ENCODE measurements at places on chromosomes 16 and 17.
A peak's percentile ranks its signal among the peaks of the same experiment; 100 is the strongest.

DNA sequence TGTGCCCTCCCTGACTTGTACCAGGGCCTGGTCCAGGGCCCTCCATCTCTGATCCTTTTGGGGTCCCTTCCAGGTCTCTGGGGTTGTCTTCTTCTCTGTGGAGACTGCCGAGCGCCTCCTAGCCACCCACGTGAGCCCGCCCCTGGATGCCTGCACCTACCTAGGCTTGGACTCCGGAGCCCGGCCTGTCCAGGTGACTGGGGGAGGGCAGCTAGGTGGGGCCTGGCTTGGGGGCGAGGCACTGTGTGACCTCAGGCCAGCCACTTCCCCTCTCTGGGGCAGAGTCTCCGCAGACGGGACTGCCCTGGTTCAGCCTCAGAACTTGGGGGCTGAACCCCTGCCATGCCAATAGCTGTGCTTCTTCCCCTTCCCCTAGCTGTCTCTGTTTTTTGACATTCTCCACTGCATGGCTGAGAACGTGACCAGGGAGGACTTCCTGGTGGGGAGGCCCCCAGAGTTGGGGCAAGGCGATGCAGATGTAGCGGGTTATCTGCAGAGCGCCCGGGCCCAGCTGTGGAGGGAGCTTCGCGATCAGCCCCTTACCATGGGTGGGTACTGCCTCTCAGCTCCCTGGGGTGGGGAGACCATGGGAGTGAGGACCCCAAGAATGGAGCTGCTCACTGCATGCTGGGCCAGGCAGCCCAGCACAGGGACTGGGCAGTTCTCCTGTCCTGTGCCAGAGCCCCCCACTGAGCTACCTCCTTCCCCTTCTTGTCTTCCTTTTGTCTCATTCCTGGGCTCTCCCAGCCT is 14.6 kb downstream of the FCSK start:
- DNase-seq, result no peak

- DNase-seq, result no peak
These were observed 5.4 kb upstream of the PNPO start for GRCh38 chr17:47935961-47936360.

GRCh38 chr16:66486773-66487579 is 59.9 kb downstream of the BEAN1 start:
- DNase-seq, result no peak

GRCh38 chr17:45782889-45783592 is 1.1 kb upstream of the CRHR1 start:
- DNase-seq, result peak; percentile 24

GRCh38 chr16:84448444-84448843 is 56.0 kb downstream of the MEAK7 start:
- no peak for DNase-seq

GRCh38 chr16:27302126-27302525 is 11.6 kb upstream of the IL4R start:
- no peak for DNase-seq

- no peak for DNase-seq
These were observed 20.3 kb downstream of the DYNC1LI2 start for GRCh38 chr16:66731101-66731500.

GRCh38 chr16:48047720-48048119 is 108.1 kb downstream of the ABCC12 start:
- DNase-seq, result no peak

GRCh38 chr16:471353-472198 is 46.1 kb downstream of the RAB11FIP3 start:
- no peak for DNase-seq

- DNase-seq, result no peak
These were observed 71.7 kb upstream of the CLEC18B start for GRCh38 chr16:74492976-74493375.

DNA sequence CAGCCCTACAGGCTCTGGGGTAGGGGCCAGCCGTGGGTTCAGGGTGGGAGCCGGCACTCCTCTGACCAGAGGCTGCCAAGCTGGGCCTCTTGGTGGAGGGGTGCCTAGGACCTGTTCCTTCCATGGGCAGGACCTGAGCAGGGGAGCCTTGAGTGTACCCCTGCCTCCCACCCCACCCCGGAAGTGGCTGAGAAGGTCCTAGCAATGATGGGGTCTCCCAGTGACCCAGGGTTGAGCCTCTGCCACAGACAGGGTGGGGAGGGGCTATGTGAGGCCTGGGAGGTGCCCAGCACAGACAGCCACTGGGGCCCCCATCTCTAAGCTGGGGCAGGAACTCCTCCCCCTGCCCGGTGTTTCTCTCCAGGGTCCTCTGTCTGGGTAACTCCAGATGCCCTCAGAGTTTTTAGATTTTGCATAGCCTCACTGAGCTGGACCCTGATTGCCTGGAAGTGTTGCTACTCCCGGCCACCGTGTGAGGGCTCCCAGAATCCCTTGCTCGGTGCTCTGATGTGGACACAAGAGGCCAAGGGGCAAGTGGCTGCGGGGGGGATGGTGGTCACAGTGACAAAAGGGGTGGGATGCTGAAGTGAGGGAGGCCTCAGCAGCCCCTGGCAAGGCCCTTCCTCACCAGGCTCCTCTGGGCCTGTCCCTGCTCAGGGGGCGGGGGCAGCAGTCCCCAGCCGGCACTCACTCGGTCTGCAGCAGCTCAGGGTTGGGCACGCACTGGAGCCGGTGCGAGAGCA is 6.4 kb upstream of the MTSS2 start:
- DNase-seq, result no peak

DNA sequence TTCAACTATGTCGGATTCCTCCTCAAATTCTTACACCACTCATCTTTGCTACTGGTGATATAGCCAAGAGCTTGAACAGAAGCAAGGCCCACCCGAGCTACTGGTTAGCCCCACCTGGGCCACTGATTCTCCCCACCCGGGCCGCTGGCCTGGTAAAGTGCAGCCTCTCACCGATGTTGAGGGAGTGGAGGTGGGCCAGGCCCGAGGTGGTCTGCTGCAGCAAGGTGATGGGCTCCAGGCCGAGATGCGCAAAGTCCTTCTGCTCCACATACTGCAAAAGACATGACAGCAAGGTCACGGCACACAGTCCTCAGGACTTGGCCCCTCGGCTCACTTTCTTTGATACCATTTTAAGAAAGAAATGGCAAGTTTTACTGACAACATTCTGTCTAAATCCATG is 32.7 kb upstream of the ICAM2 start:
- DNase-seq, result no peak

- DNase-seq, result no peak
These were observed 73.8 kb downstream of the SNX29 start for GRCh38 chr16:12050361-12050760.

GRCh38 chr16:71358464-71358998 is at the start of gene CALB2:
Gene CALB2 (plus strand): TSS chr16:71358723. CDS start chr16:71358793, 70 bp downstream.
- DNase-seq, result peak; percentile 57

DNA sequence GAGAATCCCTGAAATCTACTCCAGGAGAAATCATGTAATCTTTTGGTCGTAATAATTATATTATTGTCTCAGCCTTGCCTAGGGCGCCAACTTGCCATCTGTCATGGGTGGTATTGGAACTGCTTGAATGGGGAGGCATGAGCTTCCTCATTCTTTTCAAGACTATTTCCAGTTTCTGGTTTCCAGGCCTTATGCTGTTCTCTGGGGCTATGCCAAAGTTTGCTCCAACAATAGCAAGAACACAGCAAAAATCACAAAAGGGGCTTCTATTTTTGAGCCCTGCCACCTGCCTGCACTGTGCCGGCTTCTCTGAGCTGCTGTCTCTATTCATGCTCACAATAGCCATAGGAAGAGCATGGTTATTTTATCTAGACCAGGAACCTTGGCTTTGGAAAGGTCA is 111.7 kb downstream of the SPECC1 start:
- DNase-seq, result no peak

DNA sequence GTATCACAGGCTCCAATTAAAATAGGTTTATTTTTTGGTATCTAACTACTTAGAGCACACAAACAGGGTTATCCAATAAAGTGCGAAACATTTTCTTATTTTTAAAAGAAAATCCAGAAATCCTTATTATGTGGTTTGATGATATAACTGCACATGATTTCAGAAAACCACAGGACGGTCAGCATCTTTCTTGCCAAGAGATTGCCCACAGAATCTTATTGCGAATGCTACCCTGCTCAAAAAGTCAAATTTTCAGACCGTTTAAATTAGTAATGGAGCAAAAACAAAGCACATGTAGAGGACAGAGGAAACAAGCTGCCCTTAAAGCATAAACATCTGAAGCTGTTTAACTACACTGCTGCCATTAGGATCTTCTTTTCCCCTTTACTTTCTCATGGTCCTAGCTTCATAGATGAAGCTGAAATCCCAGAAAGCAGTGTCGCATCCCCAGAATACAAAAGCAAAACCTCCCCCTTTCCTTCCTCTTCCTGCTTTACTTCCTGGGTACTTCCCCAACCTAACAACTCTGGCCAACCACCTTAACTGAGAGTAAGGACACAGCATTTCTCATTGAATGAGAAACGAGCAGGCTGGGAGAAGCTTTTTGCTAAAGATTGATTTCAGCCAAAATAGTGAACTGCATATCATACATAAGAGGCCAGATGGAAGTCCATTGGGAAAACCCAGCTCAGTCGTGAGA is 43.7 kb downstream of the CMTM4 start:
- DNase-seq, result no peak

DNA sequence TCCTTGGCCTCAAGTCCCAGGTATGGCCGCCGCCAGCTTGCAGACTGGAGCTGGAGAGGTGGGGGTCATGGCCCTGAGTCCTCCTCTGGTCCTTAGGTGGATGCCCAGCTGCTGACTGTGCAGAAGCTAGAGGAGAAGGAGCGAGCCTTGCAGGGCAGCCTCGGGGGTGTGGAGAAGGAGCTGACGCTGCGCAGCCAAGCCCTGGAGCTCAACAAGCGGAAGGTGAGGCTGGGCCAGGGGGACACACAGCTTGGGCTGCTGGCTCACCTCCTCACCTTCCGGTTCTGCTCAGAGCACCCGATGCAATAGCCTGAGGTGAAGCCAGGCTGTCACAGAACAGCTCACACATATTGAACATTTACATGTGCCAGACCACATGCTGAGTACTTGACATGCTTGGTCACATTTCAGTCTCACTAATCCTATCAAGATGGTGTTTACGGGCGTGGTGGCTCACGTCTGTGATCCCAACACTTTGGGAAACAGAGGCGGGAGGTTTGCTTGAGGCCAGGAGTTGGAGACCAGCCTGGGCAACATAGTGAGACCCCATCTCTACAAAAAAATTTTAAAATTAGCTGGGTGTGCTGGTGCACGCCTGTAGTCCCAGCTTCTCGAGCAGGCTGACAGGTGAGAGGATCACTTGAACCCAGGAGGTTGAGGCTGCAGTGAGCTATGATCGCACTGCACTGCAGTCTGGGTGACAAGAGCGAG is 7.4 kb downstream of the RNF40 start:
- DNase-seq, result no peak

All from T-helper 2 cell (primary cell).